ENCODE measurements at places on chromosomes 6 and 20. TPM values are rescaled to one million over a fixed set of nuclear protein-coding genes. Genes with fewer than 3 reads are reported as not detected.

DNA sequence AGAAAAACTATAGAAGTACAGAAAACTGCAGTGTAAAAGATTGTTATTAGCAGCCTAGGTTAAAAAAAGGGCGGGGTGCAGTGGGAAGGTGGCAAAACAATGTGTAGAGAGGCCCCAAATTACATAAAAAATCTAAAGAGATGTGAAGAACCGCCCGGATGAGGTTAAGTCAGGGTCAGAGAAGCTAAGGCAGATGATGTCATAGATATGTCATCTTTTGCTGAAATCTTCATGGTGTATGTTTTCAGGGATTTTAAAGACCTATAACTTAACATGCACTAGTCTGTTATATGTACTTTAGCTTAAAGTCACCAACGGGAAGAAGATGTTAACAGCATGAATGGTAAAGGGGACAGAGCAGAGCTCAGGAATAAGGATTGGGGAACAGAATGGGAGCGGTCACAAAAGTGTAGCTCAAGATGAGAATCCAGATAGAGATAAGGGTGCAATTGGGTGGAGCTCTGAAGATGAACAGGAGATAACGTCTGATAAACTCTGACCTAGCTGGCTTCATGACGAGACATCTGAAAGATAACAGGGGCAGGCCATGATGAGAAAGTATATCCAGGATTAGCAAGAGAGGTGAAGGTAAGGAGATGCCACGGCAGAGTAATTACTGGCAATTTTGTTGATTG lies 83.4 kb downstream of the TFAP2A start:
- H3K36me3 ChIP-seq: no peaks in the 10 kb centered on the region
- H3K4me3 ChIP-seq: no peak overlapping the region
- H3K27me3 ChIP-seq: no peaks in the 10 kb centered on the region
- DNase-seq: no peak
- H3K4me1 ChIP-seq: no peaks in the 10 kb centered on the region

- no peak overlapping the region for H3K4me3 ChIP-seq
- H3K36me3 ChIP-seq: no peaks in the 10 kb centered on the region
- no peak overlapping the region for H3K27ac ChIP-seq
- no peaks in the 10 kb centered on the region for H3K4me1 ChIP-seq
- no peak for DNase-seq
- no peaks in the 10 kb centered on the region for H3K27me3 ChIP-seq
Measured at GRCh38 chr20:63264000-63264399, 8.6 kb upstream of the ARFGAP1 start.

GRCh38 chr20:1075616-1076015 lies 42.8 kb upstream of the PSMF1 start:
- H3K36me3 ChIP-seq: no peaks in the 10 kb centered on the region
- DNase-seq: no peak
- H3K27ac ChIP-seq: no peak overlapping the region
- no peaks in the 10 kb centered on the region for H3K4me1 ChIP-seq
- no peak overlapping the region for H3K4me3 ChIP-seq
- H3K27me3 ChIP-seq: no peaks in the 10 kb centered on the region

- DNase-seq: no peak
- H3K4me1 ChIP-seq: no peaks in the 10 kb centered on the region
- no peak overlapping the region for H3K27ac ChIP-seq
- no peak overlapping the region for H3K4me3 ChIP-seq
Measured at GRCh38 chr20:25686081-25687067, 10.3 kb downstream of the ZNF337 start.

DNA sequence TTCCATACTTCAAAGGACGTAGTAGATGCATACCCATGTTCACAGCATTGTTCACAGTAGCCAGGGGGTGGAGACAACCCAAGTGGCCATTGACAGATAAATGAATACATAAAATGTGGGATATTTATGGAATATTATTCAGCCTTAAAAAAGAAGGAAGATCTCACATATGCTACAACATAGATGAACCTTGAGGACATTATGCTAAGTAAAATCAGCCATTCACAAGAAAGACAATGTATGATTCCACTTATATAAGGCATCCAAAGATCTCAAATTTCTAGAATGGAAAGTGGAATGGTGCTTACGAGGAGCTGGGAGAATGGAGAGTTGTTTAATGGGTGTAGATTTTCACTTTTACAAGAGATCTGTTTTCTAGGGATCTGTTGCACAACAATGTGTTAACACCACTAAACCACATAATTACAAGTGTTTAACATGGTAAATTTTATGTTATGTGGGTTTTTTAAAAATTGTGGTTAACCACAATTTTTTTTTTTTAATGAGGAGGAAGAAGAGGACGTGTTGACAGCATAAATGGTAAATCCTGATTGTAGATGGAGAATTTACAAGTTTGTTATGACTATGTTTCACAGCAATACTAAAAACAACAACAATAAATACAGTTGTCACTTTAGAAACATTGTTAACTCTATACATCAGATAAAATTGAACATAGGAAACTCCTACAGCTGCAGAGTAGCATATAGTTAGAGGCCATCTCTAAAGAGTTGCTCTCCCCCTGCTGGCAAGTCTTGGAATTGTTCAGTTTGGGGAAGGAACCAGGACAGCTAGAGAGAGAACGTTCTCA lies 41.6 kb downstream of the CCN2 start:
- peak; percentile 72 for DNase-seq
- H3K27me3 ChIP-seq: peaks cover 4% of the 10 kb centered on the region
- H3K4me3 ChIP-seq: no peak overlapping the region

- H3K36me3 ChIP-seq: peaks cover 5% of the 10 kb centered on the region
- H3K4me3 ChIP-seq: no peak overlapping the region
- no peaks in the 10 kb centered on the region for H3K27me3 ChIP-seq
- H3K4me1 ChIP-seq: peaks cover 8% of the 10 kb centered on the region
- H3K27ac ChIP-seq: no peak overlapping the region
- no peak for DNase-seq
Measured at GRCh38 chr20:44471481-44471882, 4.2 kb upstream of the TTPAL start.

DNA sequence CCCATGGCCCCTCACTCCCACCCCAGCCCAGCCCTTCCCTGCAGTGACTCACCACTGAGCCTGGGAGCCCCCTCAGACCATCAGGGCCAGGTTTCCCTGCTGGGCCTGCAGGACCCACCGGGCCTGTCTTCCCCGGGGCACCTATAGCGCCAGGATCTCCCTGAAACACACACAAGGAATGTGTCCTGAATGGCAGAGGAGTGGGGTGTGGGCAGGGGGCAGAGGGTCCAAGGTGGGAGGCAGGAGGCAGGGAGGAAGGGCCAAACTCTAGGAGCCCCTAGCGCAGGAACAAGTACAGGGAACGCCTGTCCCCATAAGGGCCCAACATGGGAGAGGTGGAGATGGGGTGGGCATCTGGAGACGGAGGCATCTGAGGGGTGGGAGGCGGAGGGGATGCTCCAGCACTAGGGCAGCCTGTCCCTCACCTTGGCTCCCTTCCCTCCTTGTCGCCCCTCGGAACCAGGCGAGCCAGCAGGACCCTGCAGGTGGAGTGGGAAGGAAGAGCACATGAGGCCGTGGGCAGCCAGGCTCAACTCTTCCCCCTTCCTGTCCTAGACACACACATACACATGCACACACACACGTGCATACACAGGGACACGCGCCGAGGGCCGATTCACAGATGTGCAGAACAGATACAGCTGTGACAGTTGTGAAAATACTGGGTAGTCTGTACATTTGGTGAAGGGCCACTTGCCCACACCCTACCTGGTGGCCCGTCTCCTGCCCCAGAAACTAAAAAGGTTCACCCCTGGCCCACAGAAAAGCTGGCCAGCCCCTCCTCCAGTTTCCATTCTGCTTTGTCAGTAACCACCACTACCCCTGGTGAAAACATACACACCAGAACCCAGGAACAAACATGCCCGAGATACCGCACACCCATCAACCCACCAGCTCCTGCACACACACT lies 24.6 kb downstream of the COL11A2 start:
- DNase-seq: no peak
- H3K27ac ChIP-seq: no peak overlapping the region
- H3K36me3 ChIP-seq: no peaks in the 10 kb centered on the region
- H3K4me3 ChIP-seq: no peak overlapping the region
- no peaks in the 10 kb centered on the region for H3K27me3 ChIP-seq

- H3K27ac ChIP-seq: no peak overlapping the region
- H3K4me3 ChIP-seq: no peak overlapping the region
- DNase-seq: no peak
- H3K36me3 ChIP-seq: no peaks in the 10 kb centered on the region
- H3K27me3 ChIP-seq: no peaks in the 10 kb centered on the region
Measured at GRCh38 chr6:51432481-51432880, 613.8 kb downstream of the TFAP2B start.

DNA sequence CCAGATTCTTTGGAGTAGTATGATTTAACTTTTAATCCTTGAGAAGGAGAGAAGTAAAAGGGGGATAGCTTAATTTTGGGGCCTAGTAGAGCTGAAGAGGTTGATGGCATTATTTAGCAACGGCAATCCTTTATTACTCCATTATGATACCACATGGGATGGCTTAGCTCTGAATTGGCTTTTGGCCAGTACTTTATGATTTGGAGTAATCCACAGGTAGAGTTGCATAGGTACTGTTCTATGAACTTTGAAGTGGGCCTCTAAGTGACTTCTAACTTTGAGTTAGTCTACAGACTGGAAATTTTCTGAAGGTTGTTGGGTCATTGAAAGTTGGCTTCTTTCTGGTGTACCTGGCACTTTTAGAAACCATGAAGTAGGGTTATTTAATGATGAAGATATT lies 11.6 kb downstream of the YWHAB start:
- no peaks in the 10 kb centered on the region for H3K27me3 ChIP-seq
- H3K4me1 ChIP-seq: peaks cover 52% of the 10 kb centered on the region
- H3K36me3 ChIP-seq: peaks cover 8% of the 10 kb centered on the region

DNA sequence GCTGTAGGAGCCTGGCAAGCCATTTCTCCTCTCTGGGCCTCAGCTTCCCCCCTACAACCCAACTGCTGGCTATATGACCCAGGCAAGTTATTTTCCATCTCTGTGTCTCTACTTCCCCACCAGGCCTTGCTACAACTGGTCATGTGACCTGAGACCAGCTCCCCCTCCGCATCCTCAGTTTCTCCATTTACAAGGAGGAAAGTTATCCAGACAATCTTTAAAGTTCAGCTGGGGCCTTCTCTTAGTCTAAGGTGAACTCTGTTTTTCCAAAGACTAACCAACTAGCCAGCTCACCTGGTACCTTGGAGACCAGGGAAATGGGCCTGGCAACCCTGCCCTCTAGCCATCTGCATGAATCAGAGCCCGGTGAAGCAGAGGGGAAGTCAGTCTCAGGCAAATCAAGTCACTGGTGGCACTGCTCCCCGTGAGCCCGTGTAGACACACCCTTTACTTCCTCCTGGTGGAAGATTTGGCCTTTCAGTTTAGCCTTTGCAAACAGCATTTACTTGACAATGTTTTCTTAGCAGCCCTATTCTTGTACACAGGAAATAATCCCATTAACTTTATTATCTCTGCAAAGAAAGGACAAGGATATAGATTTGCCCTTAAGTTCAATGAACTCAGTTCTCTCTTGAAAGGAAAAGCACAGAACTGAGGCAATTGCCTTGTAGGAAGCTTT lies 157.7 kb downstream of the VEGFA start:
- H3K4me3 ChIP-seq: no peak overlapping the region
- H3K27me3 ChIP-seq: no peaks in the 10 kb centered on the region

The RBCK1 gene
- 98.3 TPM for total RNA-seq

The SRSF12 gene
- not detected for total RNA-seq

The C20orf141 gene
- not detected for total RNA-seq

The MMP24 gene
- total RNA-seq: not detected

The RAB5IF gene
- total RNA-seq: 93.9 TPM

The MAN1A1 gene
- 8.3 TPM for total RNA-seq

The RIPPLY2 gene
- total RNA-seq: not detected

The PRPH2 gene
- total RNA-seq: not detected

The GRM1 gene
- not detected for total RNA-seq

The TSPO2 gene
- total RNA-seq: not detected

The NKAIN4 gene
- total RNA-seq: not detected

Measured in naive thymus-derived CD4-positive, alpha-beta T cell (primary cell).